ENCODE measurements at places on chromosomes 2 and 18.

GRCh38 chr2:241885291-241885945 lies 15.9 kb downstream of the RTP5 start:
- no peak for DNase-seq

DNA sequence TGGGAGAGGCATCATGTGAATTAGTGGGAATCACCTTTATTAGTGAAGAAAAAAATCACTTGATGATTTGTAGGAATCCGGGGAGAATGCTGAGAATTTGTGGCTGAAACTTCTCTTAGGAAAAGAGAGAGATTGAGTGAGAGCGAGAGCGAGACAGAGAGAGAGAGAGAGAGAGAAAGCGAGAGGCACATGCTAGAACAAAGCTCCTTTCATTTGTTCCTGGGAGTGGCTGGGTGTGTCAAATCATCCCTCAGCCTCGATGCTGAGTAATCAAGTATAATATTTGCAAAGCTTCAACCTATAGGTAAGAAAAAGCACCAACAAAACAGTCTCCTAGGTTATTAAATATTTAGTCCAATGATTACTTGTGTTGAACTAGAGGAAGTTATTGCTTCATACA lies 4.4 kb upstream of the SERPINB5 start:
- DNase-seq = peak; percentile 41

GRCh38 chr2:226114436-226114835 lies 685.2 kb downstream of the IRS1 start:
- no peak for DNase-seq

GRCh38 chr2:62221141-62221540 lies 25.2 kb downstream of the B3GNT2 start:
- DNase-seq = peak; percentile 52

DNA sequence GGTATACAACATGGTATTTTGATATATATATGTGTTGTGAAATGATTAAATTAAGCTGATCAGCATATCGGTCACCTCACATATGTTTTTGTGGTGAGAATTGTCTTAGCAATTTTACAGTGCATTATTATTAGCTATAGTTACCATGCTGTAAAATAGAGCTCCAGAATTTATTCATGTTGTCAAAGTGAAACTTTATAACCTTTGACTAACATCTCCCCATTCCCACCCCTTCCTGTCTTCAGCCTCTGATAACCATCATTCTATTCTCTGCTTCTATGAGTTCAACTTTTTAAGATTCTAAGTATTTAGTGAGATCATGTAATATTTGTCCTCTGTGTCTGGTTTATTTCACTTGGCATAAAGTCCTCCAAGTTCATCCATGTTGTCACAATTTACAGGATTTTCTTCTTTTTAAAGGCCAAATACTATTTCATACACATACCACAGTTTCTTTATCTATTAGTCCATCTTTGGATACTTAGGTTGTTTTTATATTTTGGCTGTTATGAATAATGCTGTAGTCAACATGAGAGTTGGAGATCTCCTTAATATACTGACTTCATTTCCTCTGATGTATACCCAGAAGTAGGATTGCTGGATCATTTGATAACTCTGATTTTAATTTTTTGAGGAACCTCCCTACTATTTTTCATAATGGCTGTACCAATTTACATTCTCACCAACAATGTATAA lies 30.3 kb downstream of the NCOA1 start:
- no peak for DNase-seq

DNA sequence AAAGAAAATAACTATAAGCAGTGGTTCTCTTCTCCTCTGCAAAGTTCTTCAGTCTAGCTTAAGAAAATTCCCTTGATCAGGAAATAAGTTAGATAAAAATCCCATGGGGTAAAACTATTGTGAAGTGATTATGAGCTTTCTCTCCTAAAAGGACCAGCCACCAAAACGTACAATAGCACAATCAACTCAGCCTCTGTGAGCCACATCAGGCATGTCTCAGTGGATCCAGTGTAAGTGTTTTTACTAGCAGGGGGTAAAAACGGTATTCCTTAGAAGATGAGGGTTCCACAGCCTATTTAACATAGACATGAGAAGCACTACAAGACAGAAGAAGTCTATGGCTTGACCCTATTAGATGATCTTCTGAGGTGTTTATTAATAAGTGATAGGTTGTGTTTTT lies 503.2 kb downstream of the PIK3C3 start:
- no peak for DNase-seq

GRCh38 chr18:45221363-45221762 lies 393.9 kb upstream of the SLC14A2 start:
- no peak for DNase-seq

DNA sequence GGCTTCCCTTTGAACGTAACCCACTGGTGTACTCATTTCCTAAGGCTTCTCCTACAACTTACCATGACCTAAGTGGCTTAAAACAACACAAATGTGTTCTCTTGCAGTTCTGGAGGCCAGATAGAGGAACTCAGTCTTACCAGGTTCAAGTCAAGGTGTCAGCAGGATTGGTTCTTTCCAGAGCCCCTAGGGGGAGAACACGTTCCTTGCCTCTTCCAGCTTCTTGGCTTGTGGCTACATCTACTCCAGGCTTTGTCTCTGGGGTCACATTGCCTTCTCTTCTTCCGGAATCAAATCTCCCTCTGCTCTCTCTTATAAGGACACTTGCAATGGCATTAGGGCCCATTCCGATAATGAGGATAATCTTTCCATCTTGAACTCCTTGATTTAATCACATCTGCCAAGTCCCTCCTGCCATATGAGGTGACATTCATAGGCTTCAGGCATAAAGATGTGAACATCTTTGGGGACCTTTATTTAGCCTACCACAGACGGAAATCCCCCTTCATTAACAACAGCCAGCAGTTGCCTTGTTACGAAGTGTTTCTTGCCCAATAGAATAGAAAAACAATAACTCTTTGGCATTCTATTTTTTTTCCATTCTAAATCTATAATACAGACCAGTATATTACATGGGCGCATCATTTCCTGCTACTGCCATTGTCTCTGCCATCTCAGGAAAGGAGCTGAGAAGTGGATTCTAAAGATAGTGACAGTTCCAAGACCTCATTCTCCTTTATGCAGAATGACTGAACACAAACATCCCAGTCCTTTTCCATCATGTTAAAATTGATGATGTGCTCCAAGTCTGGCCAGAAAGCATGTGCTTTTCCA lies 362.0 kb downstream of the ZNF521 start:
- DNase-seq = no peak

Measured in DMS53 (cell line).